ENCODE measurements at places on chromosomes 11 and 22.
A peak's percentile ranks its signal among the peaks of the same experiment; 100 is the strongest.

DNA sequence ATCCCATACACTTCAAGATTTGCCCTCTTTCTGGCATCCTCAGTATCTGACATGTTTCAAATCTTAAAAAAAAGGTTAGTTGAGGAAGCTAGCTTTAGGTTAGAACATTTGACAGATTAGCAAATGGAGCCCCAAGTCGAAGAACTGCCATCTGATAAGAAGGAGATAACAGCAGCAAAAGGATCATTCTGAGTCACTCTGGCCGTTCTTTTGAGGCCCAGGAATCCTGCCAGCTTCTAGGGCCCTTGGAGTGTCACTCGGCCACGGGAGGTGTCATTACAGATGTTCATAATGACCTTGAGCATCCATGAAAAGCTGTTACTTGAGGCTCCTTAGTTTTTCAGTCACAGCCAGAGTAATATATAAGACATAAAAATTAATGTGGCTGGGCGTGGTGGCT lies 132.1 kb upstream of the RASSF10 start:
- peaks cover 2% of the 10 kb centered on the region for H3K4me1 ChIP-seq
- H3K36me3 ChIP-seq = peaks cover 34% of the 10 kb centered on the region
- no peak overlapping the region for H3K4me3 ChIP-seq
- no peak for DNase-seq
- H3K27ac ChIP-seq = no peak overlapping the region
- H3K27me3 ChIP-seq = no peaks in the 10 kb centered on the region

DNA sequence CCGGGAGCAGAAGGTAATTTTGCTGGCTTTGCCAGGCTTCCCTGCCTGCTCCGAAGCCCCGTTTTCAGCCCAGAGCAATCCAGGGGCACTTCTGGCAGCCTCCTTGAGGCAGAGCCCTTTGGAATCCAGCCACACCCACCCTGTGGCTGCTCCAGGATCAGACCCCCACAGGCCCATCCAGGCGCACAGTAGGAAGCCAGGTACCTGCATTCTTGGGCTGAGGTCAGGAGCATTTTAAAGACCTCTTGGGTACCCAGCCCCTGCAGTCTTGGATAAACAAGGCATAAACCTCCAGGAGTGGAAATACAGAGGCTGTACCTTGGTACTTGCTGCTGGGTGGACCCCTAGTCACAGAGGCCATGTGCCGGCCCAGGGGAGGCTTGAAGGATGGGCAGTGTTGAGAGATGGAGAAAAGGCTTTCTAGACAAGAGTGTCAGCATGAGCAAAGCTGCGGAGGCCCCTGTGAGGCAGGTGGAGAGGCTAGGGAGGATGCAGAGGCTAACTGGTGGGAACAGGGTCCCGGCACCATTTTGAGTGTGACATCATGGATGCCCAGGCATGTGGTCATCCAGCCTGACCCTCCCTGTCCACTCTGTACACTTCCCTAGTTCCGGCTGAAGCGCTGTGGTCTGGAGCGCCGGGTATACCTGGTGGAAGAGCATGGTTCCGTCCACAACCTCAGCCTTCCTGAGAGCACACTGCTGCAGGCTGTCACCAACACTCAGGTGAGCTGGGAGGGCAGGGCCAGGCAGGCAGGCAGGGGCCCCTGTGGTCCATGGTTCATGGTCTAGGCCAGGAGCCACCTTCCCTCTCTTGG lies 3.9 kb downstream of the MUS81 start:
- DNase-seq = peak; percentile 59
- peaks cover 66% of the 10 kb centered on the region for H3K36me3 ChIP-seq
- H3K27ac ChIP-seq = no peak overlapping the region
- no peaks in the 10 kb centered on the region for H3K27me3 ChIP-seq

GRCh38 chr22:23591201-23591791 lies 11.2 kb upstream of the IGLL1 start:
- no peaks in the 10 kb centered on the region for H3K4me1 ChIP-seq
- no peaks in the 10 kb centered on the region for H3K36me3 ChIP-seq
- no peak overlapping the region for H3K27ac ChIP-seq
- H3K27me3 ChIP-seq = no peaks in the 10 kb centered on the region
- no peak overlapping the region for H3K4me3 ChIP-seq
- no peak for DNase-seq

DNA sequence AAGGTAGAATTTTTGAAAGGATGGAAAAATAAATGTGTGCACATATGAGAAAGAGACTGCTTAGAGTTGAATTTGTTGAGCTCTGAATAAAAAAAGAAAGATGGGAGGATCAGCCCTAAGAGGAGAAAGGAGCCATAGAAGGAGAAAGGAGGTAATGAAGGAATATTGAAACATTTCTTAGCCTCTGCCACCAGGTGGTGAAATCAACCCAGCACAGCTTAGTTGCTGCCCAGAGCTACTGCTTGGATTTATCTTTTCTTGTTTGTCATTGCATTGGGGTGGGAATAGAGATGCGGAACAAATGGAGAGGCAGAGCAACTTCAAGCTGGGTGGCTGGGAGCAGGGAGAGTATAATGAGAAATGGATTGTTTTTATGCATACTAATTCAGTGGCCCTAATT lies 80.4 kb downstream of the SERGEF start:
- H3K4me3 ChIP-seq = no peak overlapping the region
- H3K4me1 ChIP-seq = no peaks in the 10 kb centered on the region
- no peak for DNase-seq

DNA sequence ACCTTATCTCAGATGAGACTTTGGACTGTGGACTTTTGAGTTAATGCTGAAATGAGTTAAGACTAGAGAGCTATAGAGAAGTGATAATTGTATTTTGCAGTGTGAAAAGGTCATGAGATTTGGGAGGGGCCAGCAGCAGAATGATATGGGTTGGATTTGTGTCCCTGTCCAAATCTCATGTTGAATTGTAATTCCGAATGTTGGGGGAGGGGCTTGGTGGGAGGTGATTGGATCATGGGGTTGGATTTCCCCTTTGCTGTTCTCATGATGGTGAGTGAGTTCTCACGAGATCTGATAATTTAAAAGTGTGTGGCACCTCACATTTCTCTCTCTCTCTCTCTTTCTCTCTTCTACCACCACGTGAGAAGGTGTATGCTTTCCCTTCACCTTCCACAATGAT lies 777.8 kb upstream of the LUZP2 start:
- no peaks in the 10 kb centered on the region for H3K4me1 ChIP-seq
- H3K27ac ChIP-seq = no peak overlapping the region
- DNase-seq = no peak
- no peaks in the 10 kb centered on the region for H3K27me3 ChIP-seq
- no peaks in the 10 kb centered on the region for H3K36me3 ChIP-seq
- H3K4me3 ChIP-seq = no peak overlapping the region

DNA sequence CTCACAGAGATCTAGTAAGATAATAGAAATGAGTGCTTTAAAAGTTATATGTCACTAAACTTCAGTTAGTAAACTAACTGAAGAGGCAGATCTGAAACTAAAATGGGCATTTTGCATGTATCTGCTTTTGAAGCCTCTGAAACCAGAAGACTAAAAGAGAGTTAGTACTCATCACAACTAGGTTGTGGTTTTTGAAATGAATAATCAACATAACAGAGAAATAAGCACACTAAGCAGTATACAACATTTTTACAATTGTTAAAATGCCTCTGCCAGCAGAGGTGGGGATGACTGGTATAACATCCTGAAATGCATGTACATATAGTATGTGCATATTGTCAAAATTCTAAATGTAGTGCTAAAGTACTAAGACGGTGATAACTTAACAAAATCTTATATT lies 564.5 kb downstream of the DLG2 start:
- no peaks in the 10 kb centered on the region for H3K4me1 ChIP-seq
- DNase-seq = no peak
- no peak overlapping the region for H3K4me3 ChIP-seq

DNA sequence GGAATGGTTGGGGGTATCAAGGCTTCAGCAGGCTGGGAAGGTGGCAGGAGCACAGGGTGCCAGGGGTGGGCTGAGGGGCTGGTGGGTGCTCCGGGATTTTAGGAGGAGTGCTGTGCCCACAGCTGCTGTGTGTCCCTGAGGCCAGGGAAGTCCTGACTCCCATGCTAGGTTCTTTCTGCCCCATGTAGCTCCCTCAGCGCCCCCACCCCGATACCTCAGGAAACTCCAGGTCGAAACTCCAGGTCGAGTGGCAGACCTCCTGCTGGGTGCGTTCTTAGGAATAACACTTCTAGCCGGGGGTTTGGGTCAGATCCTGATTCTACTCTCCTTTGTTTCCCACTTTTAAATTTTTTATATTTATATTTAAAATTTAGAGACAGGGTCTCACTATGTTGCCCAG lies 8.3 kb downstream of the AP2A2 start:
- H3K4me3 ChIP-seq = no peak overlapping the region
- H3K36me3 ChIP-seq = peaks cover 8% of the 10 kb centered on the region
- peak overlapping the region; percentile 67 for H3K27ac ChIP-seq
- peaks cover 17% of the 10 kb centered on the region for H3K4me1 ChIP-seq

DNA sequence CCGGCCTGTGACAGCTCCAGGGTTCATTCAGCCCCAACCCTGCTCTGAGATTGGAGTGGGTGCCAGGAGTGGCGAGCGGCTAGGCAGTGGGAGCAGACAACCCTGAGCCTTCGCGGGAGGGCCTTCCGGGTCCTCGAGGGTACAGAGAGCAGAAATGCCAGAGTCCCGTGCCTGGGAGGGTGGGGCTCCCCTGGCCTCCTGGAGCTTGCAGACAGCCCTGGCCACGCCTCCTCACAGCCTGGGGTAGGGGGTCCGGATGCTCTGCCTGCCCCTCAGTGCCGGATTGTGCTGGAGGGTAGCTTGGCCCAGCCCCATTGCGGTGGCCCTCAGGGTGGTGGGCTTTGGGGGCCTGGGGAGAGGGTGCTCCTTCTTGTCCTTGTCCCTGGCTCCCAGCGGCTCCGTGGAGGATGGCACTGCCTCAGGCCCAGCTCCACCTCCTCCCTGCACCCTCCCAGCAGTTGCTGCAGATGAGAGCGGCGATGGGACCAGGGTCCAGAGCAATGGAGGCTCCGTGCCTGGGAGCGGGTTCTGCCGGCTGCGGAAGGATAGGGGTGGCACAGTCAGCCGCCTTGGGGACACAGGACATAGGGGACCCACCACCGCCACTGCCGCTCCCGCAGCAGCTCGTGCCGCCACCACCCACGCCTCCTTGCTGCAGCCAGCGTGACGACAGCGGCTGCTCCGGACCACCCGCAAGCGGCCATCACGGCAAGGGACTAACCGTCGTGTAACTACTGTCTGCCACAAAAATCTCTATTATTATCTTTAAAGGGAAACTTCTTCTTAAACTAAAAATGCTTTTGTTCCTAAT lies 34.9 kb upstream of the OR10G7 start:
- peaks cover 8% of the 10 kb centered on the region for H3K27me3 ChIP-seq
- peak overlapping the region; percentile 66 for H3K4me3 ChIP-seq
- H3K4me1 ChIP-seq = no peaks in the 10 kb centered on the region
- no peak overlapping the region for H3K27ac ChIP-seq
